ENCODE measurements at places on chromosomes 2 and 18. TPM values are rescaled to one million over a fixed set of nuclear protein-coding genes. Genes with fewer than 3 reads are reported as not detected.
A peak's percentile ranks its signal among the peaks of the same experiment; 100 is the strongest.

DNA sequence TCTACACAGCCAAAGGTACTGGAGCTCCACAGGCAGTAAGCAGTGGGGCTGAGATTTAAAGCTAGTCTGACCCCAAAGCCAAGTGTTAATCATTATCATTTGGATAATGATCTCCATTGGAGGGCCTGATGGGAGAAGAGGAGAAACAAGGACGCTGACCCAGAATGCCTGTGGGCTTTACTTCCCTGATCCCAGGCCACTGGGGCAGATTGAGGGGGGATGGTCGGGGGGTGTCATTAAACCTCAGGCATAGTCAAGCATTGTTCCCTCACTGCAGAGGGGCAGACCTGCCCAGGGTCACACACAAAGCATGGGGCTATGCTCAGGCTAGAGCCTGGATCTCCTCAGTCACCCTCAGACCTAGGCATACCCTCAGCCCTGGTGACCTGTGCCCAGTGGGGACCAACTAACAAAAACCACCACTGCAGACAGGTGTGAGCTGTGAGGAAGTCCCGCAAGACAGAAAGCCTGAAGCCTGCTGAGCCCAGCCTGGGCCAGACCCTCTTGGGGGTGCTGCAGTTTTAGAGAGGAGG lies 53.4 kb downstream of the SDC1 start:
- DNase-seq = no peak
- H3K4me3 ChIP-seq = no peak overlapping the region
- H3K36me3 ChIP-seq = no peaks in the 10 kb centered on the region
- H3K27ac ChIP-seq = no peak overlapping the region
- no peaks in the 10 kb centered on the region for H3K27me3 ChIP-seq

GRCh38 chr2:134386310-134386709 lies 132.4 kb downstream of the MGAT5 start:
- H3K27ac ChIP-seq = no peak overlapping the region
- H3K4me1 ChIP-seq = peaks cover under 1% of the 10 kb centered on the region
- no peaks in the 10 kb centered on the region for H3K36me3 ChIP-seq
- no peak for DNase-seq
- H3K4me3 ChIP-seq = no peak overlapping the region
- H3K27me3 ChIP-seq = no peaks in the 10 kb centered on the region

GRCh38 chr18:8980918-8981317 lies 121.6 kb upstream of the NDUFV2 start:
- H3K27me3 ChIP-seq = no peaks in the 10 kb centered on the region
- no peaks in the 10 kb centered on the region for H3K4me1 ChIP-seq
- no peak overlapping the region for H3K27ac ChIP-seq
- DNase-seq = no peak
- no peak overlapping the region for H3K4me3 ChIP-seq
- H3K36me3 ChIP-seq = no peaks in the 10 kb centered on the region

- H3K36me3 ChIP-seq = no peaks in the 10 kb centered on the region
- no peaks in the 10 kb centered on the region for H3K4me1 ChIP-seq
- H3K27me3 ChIP-seq = no peaks in the 10 kb centered on the region
- DNase-seq = no peak
- no peak overlapping the region for H3K27ac ChIP-seq
Measured at GRCh38 chr2:97718051-97718882, 4.9 kb downstream of the ZAP70 start.

Gene CCDC68
- 2.2 TPM for total RNA-seq

Gene ANKRD53
- total RNA-seq = 0.94 TPM

GRCh38 chr2:112958428-112959108 lies 19.2 kb upstream of the IL36G start:
- H3K27ac ChIP-seq = no peak overlapping the region
- H3K27me3 ChIP-seq = peaks cover 14% of the 10 kb centered on the region
- peak; percentile 15 for DNase-seq
- H3K36me3 ChIP-seq = no peaks in the 10 kb centered on the region

Gene PSTPIP2
- total RNA-seq = 9.1 TPM

- no peak overlapping the region for H3K27ac ChIP-seq
- H3K36me3 ChIP-seq = no peaks in the 10 kb centered on the region
- no peak overlapping the region for H3K4me3 ChIP-seq
- no peaks in the 10 kb centered on the region for H3K4me1 ChIP-seq
- DNase-seq = peak; percentile 18
Measured at GRCh38 chr2:104804148-104804890, 49.6 kb upstream of the POU3F3 start.

DNA sequence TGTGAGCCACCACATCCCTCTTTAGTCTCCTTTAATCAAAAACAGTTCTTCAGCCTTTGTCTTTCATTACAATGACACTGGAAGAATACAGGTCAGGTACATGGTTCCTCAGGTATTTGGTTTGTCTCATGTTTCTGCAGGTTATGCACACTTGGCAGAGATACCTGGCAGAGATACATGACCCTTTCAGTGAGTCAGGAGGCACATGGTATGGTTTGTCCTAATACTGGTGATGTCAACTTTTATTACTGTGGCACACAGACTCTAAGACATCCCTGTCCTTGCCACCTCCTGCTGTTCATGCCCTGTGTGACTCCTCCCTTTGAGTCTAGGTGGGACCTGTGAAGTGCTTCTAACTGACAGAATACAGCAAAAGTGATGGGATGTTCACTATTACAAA lies 58.4 kb downstream of the SPIRE1 start:
- H3K27ac ChIP-seq = no peak overlapping the region
- no peaks in the 10 kb centered on the region for H3K36me3 ChIP-seq
- no peak for DNase-seq
- peaks cover 35% of the 10 kb centered on the region for H3K4me1 ChIP-seq
- no peak overlapping the region for H3K4me3 ChIP-seq

Gene FIGN
- 30.3 TPM for total RNA-seq

- no peak overlapping the region for H3K27ac ChIP-seq
- no peak overlapping the region for H3K4me3 ChIP-seq
- DNase-seq = no peak
- H3K4me1 ChIP-seq = peaks cover 30% of the 10 kb centered on the region
- H3K27me3 ChIP-seq = no peaks in the 10 kb centered on the region
- H3K36me3 ChIP-seq = no peaks in the 10 kb centered on the region
Measured at GRCh38 chr2:196277002-196277401, 105.6 kb upstream of the STK17B start.

DNA sequence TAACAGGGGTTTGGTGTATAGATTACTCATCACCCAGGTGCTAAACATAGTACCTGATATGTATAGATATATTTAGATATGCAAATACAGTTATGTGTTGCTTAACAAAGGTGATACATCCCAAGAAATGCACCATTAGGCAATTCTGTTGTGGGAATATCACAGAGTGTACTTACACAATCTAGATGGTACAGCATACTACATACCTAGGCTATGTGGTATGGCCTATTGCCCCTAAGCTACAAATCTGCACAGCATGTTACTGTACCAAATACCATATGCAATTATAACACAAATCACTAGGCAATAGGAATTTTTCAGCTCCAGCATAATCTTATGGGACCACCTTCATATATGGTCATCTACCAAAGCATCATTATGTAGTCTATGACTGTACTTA lies 43.5 kb upstream of the NPAS2 start:
- H3K4me3 ChIP-seq = no peak overlapping the region
- DNase-seq = no peak
- peaks cover 2% of the 10 kb centered on the region for H3K4me1 ChIP-seq

Gene SERPINB3
- not detected for total RNA-seq

DNA sequence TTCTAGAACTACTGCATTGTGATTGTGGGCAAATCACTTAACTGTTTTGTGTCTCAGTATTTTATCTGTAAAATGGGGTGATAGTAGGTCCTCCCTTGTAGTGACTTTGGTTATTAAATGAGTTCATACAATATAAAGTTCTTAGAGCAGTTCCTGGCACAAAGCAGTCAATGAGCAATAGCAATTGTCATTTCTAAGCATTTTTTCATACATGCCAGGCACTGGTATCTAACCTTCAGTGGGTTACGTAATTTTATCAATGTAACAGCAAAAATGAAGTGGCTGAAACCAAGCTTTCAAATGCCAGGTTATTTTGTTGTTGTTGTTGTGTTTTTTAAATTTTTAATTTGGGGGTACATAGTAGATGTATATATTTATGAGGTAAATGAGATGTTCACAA lies 401.9 kb downstream of the MEIS1 start:
- no peaks in the 10 kb centered on the region for H3K27me3 ChIP-seq
- H3K4me3 ChIP-seq = no peak overlapping the region
- no peaks in the 10 kb centered on the region for H3K36me3 ChIP-seq
- DNase-seq = no peak
- H3K4me1 ChIP-seq = peaks cover 17% of the 10 kb centered on the region

Gene SKA1
- total RNA-seq = 2.6 TPM

Gene CPLX4
- total RNA-seq = not detected

Gene APCDD1
- total RNA-seq = 5.4 TPM

DNA sequence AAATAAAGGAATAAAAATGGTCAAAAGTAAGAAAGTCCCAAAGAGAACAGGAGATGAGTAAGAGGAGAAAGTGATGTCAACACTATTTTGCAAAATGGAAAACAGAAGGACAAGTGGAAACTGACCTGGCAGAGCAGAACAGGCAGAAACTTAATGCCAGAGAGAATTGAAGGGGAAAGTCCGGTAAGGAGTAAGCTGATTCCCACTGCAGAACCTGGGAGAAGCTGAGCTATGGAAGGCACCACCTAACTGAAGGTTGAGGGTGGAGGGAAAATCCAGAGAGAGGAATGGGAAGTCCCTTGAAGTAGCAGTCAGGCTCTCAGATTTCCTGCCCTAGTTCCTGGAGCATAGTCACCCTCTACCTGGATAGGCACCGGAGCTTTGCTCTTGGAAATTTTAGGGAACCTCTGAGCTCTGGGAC lies 59.8 kb downstream of the MOGAT1 start:
- no peaks in the 10 kb centered on the region for H3K27me3 ChIP-seq
- no peak overlapping the region for H3K4me3 ChIP-seq
- H3K27ac ChIP-seq = no peak overlapping the region
- no peaks in the 10 kb centered on the region for H3K36me3 ChIP-seq
- no peak for DNase-seq

DNA sequence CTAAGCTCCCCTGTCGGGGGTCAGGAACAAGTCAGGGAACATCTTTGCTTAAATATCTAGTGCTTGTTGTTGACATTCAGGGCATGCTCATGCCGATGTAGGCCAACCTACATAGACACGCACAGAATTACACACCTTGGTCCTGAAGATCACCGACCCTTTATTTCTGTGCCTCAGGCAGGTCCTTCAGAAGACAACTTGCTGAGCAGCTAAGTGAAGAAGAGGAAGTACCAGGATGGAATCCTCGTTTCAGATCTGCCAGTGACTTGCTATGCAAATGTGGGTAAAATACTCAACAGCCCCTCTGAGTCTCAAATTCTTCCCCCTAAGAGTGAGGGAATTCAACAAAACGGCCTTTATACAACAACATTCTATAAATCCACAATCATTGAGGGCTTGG lies 494.7 kb downstream of the BCL11A start:
- H3K4me1 ChIP-seq = no peaks in the 10 kb centered on the region
- DNase-seq = no peak
- H3K4me3 ChIP-seq = no peak overlapping the region
- no peaks in the 10 kb centered on the region for H3K36me3 ChIP-seq
- H3K27ac ChIP-seq = no peak overlapping the region
- H3K27me3 ChIP-seq = no peaks in the 10 kb centered on the region

- peaks cover 13% of the 10 kb centered on the region for H3K4me1 ChIP-seq
- peak overlapping the region; percentile 86 for H3K4me3 ChIP-seq
- H3K36me3 ChIP-seq = no peaks in the 10 kb centered on the region
- DNase-seq = no peak
- H3K27ac ChIP-seq = peak overlapping the region; percentile 82
- no peaks in the 10 kb centered on the region for H3K27me3 ChIP-seq
Measured at GRCh38 chr2:196640031-196640548, 575 bp downstream of the CCDC150 start.

Gene C1QL2
- 0.20 TPM for total RNA-seq

Gene GPR155
- 11.0 TPM for total RNA-seq

Gene SPDYA
- total RNA-seq = 1.3 TPM

Gene SCLY
- total RNA-seq = 15.4 TPM

Gene DSG4
- not detected for total RNA-seq

DNA sequence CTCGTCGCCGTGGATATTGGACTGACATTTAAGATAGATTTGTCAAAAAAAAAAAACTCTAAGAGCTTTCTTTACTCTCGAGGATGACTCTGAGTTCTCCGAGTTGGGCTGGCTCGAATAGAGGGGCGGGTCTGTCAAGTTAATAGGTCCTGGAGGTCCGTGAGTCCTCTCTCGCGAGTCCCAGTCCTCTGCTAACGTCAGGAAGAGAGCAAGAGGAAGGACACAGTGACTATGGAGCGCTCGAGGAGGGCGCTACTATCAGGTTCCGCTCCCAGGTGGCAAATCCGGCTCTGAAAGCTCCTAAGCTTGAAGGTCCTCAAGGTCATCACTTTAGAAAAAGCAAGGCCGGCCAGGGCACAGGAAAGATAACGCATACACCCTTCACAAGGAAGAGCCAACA lies 404 bp upstream of the AKAIN1 start:
- no peak overlapping the region for H3K27ac ChIP-seq
- DNase-seq = no peak
- H3K36me3 ChIP-seq = no peaks in the 10 kb centered on the region
- H3K4me3 ChIP-seq = no peak overlapping the region
- peaks cover 22% of the 10 kb centered on the region for H3K27me3 ChIP-seq

- H3K4me3 ChIP-seq = no peak overlapping the region
- H3K36me3 ChIP-seq = no peaks in the 10 kb centered on the region
- H3K27me3 ChIP-seq = no peaks in the 10 kb centered on the region
Measured at GRCh38 chr18:7334973-7335568, 104.2 kb downstream of the LRRC30 start.

- H3K4me1 ChIP-seq = no peaks in the 10 kb centered on the region
- no peak overlapping the region for H3K27ac ChIP-seq
- no peaks in the 10 kb centered on the region for H3K27me3 ChIP-seq
- H3K4me3 ChIP-seq = no peak overlapping the region
- peak; percentile 18 for DNase-seq
Measured at GRCh38 chr18:13703899-13704298, 22.5 kb downstream of the FAM210A start.
